ENCODE measurements at places on chromosomes 16 and 17. TPM values are rescaled to one million over a fixed set of nuclear protein-coding genes. Genes with fewer than 3 reads are reported as not detected.

- no peaks in the 10 kb centered on the region for H3K4me1 ChIP-seq
- no peaks in the 10 kb centered on the region for H3K27me3 ChIP-seq
- DNase-seq: no peak
These were observed 3.9 kb downstream of the VPS35L start for GRCh38 chr16:19559242-19559910.

DNA sequence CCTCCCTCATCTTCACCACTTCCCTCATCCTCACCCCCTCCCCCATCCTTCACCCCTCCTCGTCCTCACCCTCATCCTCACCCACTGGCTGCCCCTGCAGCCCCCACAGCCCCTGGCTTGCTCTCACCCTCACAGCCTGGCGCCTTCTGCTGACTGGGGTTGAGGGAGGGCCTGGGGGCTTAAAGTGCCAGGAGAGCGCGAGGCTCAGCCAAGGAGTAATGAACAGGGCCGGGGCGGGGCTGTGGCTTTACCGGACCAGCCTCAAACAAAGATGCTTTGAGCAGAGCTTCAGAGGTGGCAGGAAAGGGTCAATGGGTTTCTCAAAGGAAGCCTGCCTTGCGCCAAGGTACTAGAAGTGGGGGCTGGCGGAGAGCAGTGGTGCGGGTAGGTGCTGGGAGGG is at the start of gene PRSS33:
TSS of gene PRSS33 (minus strand) at position 155 of the 400 bp plus-strand sequence. CDS start 1,013 bp downstream, outside the sequence.
- no peak for DNase-seq
- no peaks in the 10 kb centered on the region for H3K4me1 ChIP-seq
- no peaks in the 10 kb centered on the region for H3K27me3 ChIP-seq
- H3K27ac ChIP-seq: no peak within 1 kb of the TSS
- no peak within 1 kb of the TSS for H3K4me3 ChIP-seq

- no peaks in the 10 kb centered on the region for H3K36me3 ChIP-seq
- peak overlapping the region; percentile 58 for H3K4me3 ChIP-seq
- H3K27ac ChIP-seq: peak overlapping the region; percentile 65
- DNase-seq: peak; percentile 71
- H3K27me3 ChIP-seq: peaks cover 10% of the 10 kb centered on the region
- H3K4me1 ChIP-seq: no peaks in the 10 kb centered on the region
These were observed 1.1 kb downstream of the FHOD1 start for GRCh38 chr16:67246081-67246755.

DNA sequence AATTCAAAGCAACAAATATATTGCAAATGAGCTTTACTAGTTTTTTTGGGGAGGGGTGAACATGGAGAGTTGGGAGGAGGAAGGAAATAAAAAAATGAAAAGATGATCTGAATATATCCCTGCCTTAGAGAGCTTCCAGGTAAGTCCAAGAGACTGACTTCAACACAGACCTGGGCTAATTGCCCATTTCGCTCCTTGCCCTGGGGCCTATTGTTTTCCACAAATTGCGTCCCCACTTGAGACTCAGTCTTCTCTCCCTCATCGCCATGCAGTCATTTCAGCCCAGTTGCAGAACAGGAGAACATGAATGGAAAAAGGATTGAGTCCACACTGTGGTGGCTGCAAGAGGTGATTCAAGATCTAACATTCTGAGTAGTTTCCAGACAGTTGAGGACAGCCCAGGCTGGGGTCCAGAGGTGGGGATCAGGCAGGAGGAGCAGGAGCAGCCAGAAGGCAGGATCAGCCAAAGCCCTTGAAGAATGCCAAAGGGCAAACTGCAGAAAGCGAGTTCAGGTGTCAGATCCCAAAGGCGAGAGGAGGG is 21.6 kb upstream of the TOB1 start:
- peaks cover 2% of the 10 kb centered on the region for H3K4me1 ChIP-seq
- H3K27me3 ChIP-seq: no peaks in the 10 kb centered on the region
- no peak overlapping the region for H3K4me3 ChIP-seq
- H3K27ac ChIP-seq: no peak overlapping the region
- DNase-seq: no peak

NLRC3 gene
- 0.56 TPM for total RNA-seq

GRCh38 chr16:85393674-85394451 is 219.3 kb upstream of the GSE1 start:
- H3K4me3 ChIP-seq: no peak overlapping the region
- no peaks in the 10 kb centered on the region for H3K4me1 ChIP-seq
- DNase-seq: peak; percentile 57
- H3K27ac ChIP-seq: no peak overlapping the region

SEPHS2 gene
- 218 TPM for total RNA-seq
